ENCODE measurements at places on chromosomes 7 and 10.

- DNase-seq, result no peak
Measured at GRCh38 chr10:61175316-61175715, 231.3 kb upstream of the RHOBTB1 start.

- DNase-seq, result no peak
Measured at GRCh38 chr7:139827042-139827441, 2.0 kb upstream of the TBXAS1 start.

- DNase-seq, result no peak
Measured at GRCh38 chr10:70512149-70512639, 33.6 kb downstream of the PALD1 start.

DNA sequence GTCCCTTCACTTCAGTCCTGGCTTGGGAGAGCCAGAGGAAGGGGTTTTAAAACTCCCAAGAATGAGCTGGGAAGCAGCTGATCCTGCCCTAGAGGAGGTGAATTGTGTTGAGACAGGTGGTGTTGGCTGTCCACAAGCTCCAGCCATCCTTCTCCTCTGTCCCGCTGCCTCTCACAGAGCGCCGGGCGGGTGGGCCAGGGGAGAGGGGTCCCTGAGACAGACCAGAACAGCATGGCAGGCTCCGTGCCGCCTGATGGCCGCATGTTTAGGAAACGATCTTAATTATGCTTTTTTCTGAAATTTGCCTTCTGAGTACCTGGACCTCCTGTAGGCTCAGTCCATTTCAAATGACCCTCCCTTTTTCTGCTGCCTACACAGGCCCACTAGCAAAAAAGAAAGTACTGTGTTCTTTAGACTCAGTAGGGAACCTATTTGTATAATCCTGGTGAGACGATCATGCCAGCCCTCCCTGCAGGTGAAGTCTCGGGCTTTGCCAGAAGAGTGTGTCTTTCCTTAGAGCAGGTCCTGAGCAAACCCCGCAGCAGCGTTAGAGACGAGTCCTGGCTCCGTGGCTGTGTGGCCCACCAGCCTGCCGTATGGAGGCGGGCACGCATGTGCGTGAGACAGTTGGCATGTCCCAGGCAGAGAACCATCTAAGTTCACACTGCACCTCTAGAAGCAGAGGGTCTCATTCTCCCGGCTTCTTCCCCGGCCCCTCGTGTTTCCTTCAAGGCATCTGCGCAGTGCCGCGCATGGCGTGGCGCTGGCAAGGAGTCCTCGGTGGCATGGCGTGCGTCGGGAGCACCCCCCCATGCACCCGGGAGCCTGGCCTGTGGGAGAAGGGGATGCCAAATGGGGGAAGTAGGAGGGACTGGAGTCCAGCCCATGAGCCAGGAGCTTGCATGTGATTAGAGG lies 26.3 kb upstream of the PWWP2B start:
- no peak for DNase-seq

- no peak for DNase-seq
Measured at GRCh38 chr10:122765412-122765811, 65.8 kb upstream of the C10orf120 start.

- no peak for DNase-seq
Measured at GRCh38 chr10:109929501-109930219, 6.3 kb upstream of the XPNPEP1 start.

GRCh38 chr7:15462721-15463389 lies 99.0 kb downstream of the AGMO start:
- DNase-seq, result no peak

GRCh38 chr7:17625043-17625442 lies 315.3 kb downstream of the SNX13 start:
- DNase-seq, result peak; percentile 86

DNA sequence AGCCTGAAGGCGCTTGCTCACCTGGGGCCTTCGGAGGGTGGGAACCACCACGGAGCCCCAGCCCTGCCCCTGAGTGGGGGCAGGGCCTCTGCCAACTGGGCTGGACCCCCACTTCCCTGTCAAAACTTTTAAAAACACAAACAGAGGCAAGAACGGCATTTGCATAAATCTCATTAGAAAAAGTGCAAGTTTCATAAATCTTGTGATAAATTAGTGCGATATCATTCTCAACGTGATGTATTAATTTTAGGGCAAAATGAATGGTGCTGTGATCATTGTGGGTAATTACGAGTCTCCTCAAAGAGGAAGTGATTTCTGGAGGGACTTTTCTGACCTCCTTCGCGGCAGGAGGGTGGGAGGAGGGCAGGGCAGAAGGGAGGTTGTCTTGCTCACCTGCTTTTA lies 98.3 kb downstream of the CDH23 start:
- DNase-seq, result no peak

DNA sequence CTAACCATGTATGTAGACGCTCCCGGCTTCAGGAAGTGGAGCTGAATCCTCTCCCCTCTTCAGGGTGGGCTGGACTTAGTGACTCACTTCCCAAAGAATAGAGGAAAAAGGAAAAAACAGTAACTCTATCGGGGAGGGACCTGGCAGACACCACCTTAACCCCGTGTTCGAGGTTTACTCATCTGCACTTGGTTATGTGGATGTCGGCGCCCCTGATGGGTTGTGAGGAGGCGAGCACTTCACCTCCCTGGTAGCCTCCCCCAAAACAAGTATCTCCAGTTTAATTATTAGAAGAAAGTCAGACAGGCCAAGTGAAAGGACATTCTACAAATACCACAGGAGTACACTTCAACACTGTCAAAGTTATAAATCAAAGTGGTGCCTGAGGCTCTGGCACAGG lies 559.7 kb downstream of the TCERG1L start:
- no peak for DNase-seq

GRCh38 chr7:1219498-1219897 lies 13.2 kb upstream of the UNCX start:
- DNase-seq, result no peak

DNA sequence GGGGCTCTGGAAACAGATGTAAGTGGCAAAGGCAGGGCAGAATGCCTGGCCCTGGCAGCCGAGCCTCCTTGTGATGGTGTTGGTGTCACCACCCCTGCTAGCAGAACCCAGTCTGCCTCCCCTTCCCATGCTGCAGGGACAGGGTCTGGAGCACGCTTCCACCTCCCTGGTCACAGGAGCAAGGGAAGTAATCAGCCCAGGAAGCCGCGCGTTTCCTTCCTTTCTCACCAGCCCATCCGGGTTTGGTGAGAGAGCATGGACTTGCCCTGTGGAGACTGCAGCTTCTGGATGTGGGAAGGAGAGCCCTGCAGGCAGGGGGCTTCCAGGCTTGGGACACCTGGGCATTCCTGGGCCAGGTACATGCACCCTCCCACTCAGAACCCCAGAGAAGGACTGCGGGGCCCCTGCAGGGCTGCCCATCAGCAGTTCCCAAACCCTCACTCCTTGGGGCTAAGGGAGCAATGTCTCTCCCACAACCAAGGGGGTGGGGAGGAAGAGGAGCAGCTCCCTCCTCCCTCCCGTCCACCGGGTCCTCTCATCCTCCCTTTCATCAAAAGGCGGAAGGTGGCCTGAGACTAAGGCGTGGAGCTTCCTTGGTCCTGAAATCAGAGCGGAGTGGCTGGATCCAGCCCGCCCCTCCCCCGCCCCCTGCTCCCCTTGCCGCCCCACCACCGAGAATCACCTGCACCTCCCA lies 1.8 kb downstream of the MMRN2 start:
- DNase-seq, result no peak

Data from non-pigmented ciliary epithelial cell (primary cell).